ENCODE measurements at places on chromosomes 6 and 20.
A peak's percentile ranks its signal among the peaks of the same experiment; 100 is the strongest.

GRCh38 chr6:111361648-111362047 is 121.4 kb downstream of the REV3L start:
- peak; percentile 5 for DNase-seq

GRCh38 chr20:63183422-63184146 is 32.3 kb downstream of the YTHDF1 start:
- DNase-seq = peak; percentile 26

DNA sequence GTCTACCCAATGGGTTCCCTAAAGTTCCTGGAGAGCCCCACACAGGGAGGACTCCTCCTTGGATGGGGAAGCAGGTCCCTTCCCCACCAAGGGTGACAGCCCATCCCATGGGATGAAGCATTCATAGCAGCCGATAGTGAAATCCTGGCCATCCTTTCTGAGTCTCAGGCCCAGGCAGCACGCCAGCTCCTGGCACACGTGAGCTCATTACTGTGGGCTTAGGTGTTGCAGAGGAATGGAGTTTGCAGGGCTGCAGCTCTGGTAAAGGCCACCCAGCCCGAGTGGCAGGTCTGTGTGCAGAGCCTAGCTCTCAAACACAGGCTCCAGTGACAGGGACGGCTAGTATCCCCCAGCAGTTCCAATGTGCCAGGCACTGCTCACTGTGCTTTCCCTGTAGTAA is 31.0 kb downstream of the SIRPA start:
- DNase-seq = no peak

DNA sequence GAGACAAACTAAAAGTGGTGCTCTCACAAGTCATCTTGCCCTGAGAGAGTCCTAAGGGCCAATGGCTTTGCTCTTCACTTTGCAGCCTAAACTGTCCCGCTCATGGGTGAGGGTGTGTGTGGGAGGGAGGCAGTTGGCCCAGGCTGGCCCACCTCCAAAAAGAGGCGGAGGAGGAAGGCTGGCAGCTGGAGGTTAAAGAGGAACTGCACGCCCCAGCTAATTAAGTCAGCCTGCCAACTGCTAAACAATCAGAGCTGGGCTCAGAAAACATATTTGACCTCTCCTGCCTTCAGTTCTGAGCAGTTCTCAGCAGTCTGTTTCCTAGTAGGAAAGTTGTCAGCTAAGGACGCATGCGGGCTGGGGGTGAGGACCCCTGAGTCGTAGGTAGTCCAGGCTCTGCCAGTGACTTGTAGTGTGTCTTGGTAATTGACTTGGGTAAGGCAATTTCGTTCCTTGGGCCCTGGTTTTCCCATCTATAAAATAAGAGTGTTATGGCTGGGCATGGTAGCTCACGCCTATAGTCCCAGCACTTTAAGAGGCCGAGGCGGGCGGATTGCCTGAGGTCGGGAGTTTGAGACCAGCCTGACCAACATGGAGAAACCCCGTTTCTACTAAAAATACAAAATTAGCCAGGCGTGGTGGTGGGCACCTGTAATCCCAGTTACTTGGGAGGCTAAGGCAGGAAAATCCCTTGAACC is 17.0 kb downstream of the GSS start:
- DNase-seq = peak; percentile 13

DNA sequence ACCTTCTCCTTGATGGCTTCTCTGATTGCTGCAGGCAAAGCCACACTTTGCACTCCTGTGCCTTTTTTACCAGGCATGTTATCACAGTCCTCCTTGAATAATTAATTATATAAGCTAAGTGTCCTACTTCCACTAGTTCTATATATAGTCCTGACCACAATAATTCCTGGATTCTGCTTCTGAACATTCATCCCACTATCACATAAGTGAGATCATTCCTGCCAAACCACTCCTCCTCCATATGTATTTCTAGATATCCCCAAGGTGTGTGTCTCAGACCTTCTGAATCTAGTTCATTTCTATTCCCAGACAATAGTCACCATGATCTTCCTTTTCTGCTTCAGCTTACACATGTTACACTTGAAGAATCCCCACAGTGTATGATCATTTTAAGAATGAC is 1237.5 kb upstream of the MAP3K7 start:
- no peak for DNase-seq
